Ascending aorta (tissue), 2 donors: ENCODE measurements at places on chromosomes 1 and 21. TPM values are rescaled to one million over a fixed set of nuclear protein-coding genes. Genes with fewer than 3 reads are reported as not detected.

TFF3 gene
- not detected for total RNA-seq

GRCh38 chr1:216563087-216563486 is 139.8 kb upstream of the USH2A start:
- DNase-seq: no peak
- no peak overlapping the region for H3K27ac ChIP-seq
- no peak overlapping the region for H3K4me3 ChIP-seq
- no peaks in the 10 kb centered on the region for H3K36me3 ChIP-seq
- no peaks in the 10 kb centered on the region for H3K27me3 ChIP-seq

DNA sequence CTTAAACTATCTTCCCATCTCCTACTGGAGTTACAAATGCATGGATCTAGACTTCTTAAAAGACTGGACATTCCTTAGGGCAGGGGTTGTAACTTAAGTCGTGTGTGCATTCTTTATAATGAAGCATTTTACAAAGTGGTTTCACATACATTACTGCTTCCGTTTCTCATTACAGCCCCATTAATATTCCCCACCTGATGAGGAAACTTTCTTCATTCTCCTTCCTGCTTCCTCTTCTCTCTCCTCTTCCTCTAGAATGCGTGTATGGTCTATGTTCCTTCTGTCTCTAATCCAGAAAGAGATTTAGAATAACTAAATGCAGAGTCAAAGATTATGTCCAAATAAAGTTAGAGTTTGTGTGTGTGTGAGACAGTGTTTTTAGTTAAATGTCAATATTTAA is 1.8 kb upstream of the CAP1 start:
- no peaks in the 10 kb centered on the region for H3K36me3 ChIP-seq
- peak overlapping the region; percentile 100 for H3K27ac ChIP-seq
- no peaks in the 10 kb centered on the region for H3K27me3 ChIP-seq
- no peak overlapping the region for H3K4me3 ChIP-seq
- H3K4me1 ChIP-seq: peaks cover 20% of the 10 kb centered on the region

- no peak overlapping the region for H3K4me3 ChIP-seq
- no peaks in the 10 kb centered on the region for H3K27me3 ChIP-seq
- no peaks in the 10 kb centered on the region for H3K4me1 ChIP-seq
- no peak overlapping the region for H3K27ac ChIP-seq
These were observed 144.0 kb downstream of the KCNH1 start for GRCh38 chr1:210989905-210990304.

DNA sequence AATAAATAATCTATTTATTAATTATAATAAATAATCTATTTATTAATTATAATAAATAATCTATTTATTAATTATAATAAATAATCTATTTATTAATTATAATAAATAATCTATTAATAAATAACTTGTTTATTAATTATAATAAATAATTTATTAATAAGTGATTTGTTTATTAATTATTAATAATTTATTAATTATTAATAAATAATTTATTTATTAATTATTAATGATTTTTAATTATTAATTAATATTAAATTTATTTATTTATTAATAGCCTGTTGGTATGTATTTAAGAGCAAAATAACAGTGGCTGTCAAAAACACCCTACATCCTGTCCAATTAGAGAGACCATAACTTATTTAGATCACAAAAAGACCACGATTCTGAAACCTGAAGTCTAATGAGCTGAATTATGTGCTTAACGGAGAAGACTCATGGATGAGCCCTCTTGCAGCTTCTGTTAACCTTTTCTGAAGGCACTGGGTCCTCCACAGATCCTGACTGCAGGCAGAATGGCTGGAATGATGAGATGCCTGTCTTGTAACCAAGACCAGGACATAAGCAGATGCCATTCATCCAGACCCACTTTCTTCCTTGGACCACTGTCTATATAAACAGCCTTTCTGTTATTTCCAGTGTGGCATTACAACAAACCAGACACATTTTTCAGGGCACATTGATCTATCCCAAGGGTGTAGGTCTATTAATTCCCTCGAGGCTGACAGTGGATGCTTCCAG is 134.2 kb downstream of the SETD4 start:
- H3K4me3 ChIP-seq: no peak overlapping the region
- DNase-seq: no peak
- no peak overlapping the region for H3K27ac ChIP-seq

CFHR4 gene
- total RNA-seq: not detected

BARHL2 gene
- not detected for total RNA-seq
